ENCODE measurements at places on chromosomes 6 and 20. TPM values are rescaled to one million over a fixed set of nuclear protein-coding genes. Genes with fewer than 3 reads are reported as not detected.

The MICB gene
- total RNA-seq, result 2.2 TPM

The CRIP3 gene
- not detected for total RNA-seq

The POLR1H gene
- total RNA-seq, result 27.9 TPM

The ZCCHC3 gene
- 12.5 TPM for total RNA-seq

The PREX1 gene
- 4.9 TPM for total RNA-seq

The RAET1G gene
- total RNA-seq, result 1.9 TPM

The SLC52A3 gene
- total RNA-seq, result not detected

The SLC17A1 gene
- total RNA-seq, result not detected

The BMP5 gene
- total RNA-seq, result not detected

The NFATC2 gene
- 0.31 TPM for total RNA-seq

The CTCFL gene
- total RNA-seq, result not detected

All from cardiac ventricle fibroblast (primary cell).